ENCODE measurements at places on chromosomes 7 and 10.

GRCh38 chr10:103905441-103905840 lies 12.5 kb downstream of the STN1 start:
- DNase-seq, result no peak

DNA sequence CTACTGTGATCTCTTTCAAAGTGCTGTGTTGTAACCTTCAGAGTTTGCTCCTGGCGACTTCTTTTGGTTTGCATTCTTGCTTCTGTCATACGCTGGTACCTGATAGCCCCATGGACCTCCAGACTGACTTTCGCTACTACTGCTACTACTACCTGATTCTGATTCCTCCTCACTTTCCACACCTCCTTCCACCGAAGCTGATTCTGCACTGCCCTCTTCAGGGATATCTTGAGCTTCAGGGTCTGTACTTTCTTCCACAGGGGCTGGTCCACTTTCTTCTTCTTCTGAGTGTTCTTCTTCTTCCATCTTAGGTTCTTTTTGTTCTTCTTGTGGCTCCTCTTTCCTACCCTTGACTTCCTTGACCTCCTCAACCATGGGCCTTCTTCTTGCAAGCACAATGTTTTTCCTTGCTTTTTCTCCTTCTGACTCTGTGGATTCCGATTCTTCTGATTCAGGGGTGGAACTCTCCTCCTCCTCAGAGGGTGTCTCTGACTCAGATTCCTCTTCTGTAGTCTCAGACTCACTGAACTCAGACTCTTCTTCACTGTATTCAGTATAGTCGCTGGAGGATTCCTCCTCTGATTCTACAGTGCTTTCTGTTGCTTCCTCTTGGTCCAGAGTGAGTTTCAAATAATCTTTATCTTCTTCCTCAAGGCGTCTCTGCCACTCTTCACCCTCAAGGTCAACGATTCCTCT lies 992.2 kb downstream of the PCDH15 start:
- no peak for DNase-seq

DNA sequence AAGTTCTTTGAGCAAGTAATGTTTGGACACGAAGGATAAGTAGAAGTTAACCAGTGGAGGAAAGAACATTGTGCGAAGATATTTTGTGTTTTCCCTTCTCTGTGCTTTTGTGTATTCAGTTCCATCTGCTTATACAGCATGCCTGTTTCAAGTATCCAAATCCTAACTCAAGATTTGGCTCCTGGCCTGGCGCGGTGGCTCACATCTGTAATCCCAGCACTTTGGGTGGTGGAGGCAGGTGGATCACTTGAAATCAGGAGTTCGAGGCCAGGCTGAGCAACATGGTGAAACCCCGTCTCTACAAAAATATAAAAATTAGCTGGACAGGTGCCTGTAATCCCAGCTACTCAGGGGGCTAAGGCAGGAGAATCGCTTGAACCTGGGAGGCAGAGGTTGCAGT lies 40.8 kb upstream of the TPST1 start:
- DNase-seq, result no peak

- no peak for DNase-seq
These were observed 36.0 kb upstream of the ACBD5 start for GRCh38 chr10:27276581-27276980.

- DNase-seq, result no peak
These were observed 161.6 kb upstream of the MKLN1 start for GRCh38 chr7:131166066-131166465.

- no peak for DNase-seq
These were observed 27.9 kb upstream of the JAZF1 start for GRCh38 chr7:28208506-28208905.

DNA sequence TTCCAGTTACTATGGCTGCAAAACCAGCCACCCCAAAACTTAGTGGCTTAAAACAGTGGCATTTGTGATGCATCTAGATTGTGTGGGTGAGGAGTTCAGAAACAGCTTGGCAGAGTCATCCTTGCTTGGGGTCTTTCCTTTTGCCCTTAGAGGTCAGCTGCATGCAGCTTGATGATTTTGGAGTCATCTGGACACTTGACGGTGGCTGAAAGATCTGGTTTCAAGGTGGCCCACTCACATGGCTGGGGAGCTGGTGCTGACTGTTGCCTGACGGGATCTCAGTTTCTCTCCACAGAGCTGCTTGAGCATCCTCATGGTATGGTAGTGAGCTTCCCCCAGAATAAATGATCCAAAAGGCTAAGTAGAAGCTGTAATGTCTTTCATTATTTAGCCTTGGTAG lies 191.3 kb upstream of the GALNT17 start:
- no peak for DNase-seq

DNA sequence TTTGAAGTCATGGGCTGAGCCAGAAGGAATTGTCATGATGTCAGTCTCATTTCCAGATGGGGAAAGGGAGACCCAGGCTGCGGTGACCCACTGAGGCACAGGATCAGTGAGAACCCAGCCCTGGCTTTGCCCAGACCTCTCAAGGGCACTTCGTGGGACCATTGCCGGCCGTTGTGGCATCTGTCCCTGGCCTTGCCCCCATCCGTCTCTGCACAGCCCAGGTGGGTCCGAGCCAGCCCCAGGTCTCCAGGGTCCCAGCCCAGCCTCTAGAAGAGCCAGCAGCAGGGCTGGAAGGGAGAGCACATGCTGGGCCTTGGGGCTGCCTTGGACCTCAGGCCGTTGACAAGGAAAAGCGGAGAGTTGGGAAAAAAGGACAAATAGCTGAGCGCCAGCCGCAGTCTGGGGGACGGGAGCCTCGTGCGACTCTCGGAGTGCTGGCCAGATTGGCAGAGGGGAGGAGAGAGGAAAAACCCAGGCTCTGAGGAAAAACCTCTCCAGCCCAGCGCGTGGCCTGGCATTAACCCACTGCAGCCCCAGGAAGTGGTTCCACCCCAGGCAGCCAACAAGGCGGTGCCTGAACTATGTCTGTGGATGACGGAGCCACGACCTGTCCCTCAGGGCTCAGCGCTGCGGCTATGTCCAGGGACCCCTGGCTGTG lies 30.2 kb downstream of the GRIFIN start:
- no peak for DNase-seq

DNA sequence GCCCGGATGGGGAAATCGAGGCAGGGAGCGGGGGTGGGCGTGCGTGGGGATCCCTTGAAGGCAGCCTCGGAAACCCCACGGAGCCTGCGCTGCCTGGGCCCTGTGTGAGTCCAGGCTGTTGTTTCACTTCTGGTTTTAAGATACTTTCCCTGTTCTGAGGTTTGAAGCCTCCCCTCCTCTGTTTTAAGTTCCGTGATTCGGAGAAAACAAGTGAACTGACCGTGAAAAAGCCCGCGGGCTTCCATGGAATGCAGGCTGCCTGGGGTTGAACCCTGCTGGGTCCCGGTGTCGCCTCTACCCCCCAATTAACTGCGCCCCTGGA lies 401 bp downstream of the LRRC27 start:
- no peak for DNase-seq
